ENCODE measurements at places on chromosomes 5 and 9.

- no peak for DNase-seq
Observed at GRCh38 chr5:68440651-68441050, 225.1 kb downstream of the PIK3R1 start.

DNA sequence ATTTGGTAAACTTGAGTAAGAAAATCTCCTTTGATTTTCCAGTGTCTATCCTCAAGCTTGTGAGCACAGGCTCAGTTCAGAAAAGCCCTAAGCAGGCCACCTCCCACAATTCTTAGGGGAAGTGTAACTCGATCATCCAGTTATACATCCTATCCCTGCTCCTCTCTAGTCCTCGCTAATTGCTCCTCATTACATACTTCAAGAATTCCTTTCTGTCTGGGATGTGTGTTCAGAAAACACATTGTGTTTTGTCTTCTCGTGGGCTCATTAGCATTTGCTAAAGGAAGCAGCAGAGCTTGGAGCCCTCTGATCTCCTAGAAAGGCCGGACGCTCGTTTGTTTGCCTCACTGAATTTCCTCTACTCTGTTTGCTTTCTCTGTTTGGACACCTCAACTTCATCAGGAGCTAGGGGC lies 268.2 kb upstream of the RFX3 start:
- DNase-seq: no peak

DNA sequence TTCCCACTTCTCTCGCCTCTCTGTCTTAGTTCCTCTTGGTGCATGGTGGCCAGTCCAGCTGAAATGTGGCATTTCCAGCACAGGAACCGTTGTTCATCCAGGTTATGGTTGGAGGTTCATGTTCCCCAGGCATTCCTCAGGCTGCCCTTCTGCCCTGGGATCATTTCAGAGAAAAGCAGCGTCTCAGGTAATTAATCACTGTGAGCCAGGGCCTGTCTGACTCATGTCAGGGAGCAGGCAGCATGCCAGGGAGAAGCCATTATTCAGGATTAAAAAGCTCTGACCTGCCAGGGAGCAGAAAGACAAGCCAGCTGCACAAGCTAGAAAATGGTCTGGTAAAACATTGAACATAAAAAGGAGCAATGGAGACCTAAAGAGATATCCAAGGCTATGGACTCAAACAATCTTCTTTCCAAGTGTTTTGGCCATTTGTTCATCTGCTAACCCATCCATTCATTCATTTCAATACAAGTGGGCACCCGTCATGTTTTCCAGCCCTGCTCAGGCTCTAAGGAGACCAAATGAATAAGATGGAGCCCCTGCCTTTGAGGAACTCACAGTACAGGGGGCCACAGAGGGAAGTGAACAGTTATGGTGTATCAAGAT lies 241.4 kb downstream of the DRD1 start:
- DNase-seq: peak; percentile 28

- no peak for DNase-seq
Observed at GRCh38 chr5:169706071-169706470, 69.0 kb downstream of the DOCK2 start.

GRCh38 chr5:172791726-172792445 lies 20.9 kb upstream of the DUSP1 start:
- no peak for DNase-seq

GRCh38 chr5:2194949-2195348 lies 312.2 kb upstream of the IRX4 start:
- no peak for DNase-seq

- no peak for DNase-seq
Observed at GRCh38 chr9:71620746-71621145, 147.6 kb downstream of the CEMIP2 start.

- no peak for DNase-seq
Observed at GRCh38 chr5:38465061-38465460, 91.4 kb downstream of the LIFR start.

GRCh38 chr5:123206618-123207017 lies 117.6 kb downstream of the PRDM6 start:
- DNase-seq: no peak

- peak; percentile 8 for DNase-seq
Observed at GRCh38 chr5:141094481-141095262, at the start of gene PCDHB2. Gene PCDHB2 (plus strand): TSS chr5:141094615. CDS start chr5:141094791, 176 bp downstream.

DNA sequence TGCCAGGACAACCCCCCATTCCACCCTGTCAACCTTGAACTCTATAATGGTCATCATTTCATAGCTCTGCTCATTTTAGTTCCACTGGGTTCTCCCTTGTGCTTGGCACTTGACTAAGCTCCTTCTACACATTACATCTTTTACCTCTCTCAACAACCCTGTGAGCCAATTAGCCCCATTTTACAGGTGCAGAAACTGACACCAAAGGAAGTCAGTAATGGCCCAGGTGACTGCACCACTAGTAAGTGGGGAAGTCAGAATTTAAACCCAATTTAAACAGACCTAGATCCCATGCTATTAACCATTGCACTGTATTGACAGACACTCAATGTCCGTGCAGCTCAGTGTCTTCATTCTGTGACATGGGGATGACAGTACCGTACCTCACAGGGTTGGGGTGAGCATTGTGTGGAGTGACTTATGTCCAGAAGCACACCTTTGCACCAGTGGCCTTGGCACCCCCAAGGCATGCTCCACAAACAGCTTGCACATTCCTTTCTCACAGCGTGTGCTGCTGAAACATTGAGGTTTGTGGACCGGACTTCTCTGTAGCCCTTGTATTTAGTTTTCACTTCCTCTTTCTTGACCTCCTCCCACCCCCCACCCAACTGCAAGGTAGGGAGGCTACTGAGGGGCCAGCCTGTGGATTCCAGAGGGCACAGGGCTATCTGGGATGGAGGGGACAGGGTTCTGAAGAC lies 23.1 kb downstream of the IRF1 start:
- no peak for DNase-seq

DNA sequence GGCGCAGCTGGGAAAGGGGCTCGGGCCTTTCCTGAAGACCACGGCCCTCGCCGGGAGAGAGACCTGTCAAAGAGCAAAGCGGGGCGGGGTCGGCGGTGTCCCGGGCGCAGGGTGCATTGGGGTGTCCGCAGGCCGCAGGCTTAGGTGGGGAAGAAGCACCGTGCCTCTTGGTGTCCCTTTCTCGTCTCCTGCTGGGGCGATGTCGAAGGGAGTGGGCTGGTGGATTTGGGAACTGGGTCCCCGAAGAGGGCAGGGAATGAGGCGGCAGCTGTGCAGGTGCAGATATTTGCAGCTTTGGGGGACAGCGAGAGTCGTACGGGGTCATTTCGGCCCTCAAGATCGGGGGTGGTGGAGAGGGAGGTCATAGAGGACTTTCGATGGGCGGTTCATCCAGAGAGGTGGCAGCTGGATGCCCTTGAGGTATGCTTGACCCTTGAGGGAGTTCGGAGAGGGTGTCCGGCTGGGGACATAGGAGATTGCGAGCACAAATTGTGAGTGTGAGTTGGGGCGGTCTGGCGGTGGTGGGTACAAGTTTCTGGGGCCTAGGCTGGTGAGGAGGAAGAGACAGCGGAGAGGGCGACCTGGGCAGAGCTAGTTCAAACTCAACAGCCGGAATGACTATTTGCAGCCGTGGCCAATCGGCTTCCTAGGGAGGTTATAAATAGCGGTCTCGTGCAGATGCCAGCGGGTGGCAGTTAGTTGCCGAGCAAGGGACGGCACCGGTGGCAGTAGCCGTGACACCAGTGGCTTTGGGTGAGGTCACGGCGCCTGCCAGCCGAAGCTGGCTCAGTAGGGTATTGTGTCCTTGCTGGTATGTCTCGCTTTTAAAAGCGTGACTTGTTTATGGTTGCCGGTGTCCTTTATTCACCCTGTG lies 601 bp downstream of the NNT start:
- peak; percentile 16 for DNase-seq

- no peak for DNase-seq
Observed at GRCh38 chr9:87546704-87547103, 49.0 kb downstream of the DAPK1 start.

GRCh38 chr5:158607088-158607487 lies 492.6 kb downstream of the EBF1 start:
- no peak for DNase-seq

GRCh38 chr5:136404616-136405015 lies 39.3 kb upstream of the TRPC7 start:
- DNase-seq: no peak

- no peak for DNase-seq
Observed at GRCh38 chr9:75921391-75922127, 31.1 kb downstream of the PCSK5 start.

- no peak for DNase-seq
Observed at GRCh38 chr9:27496135-27496504, 28.0 kb upstream of the IFNK start.

GRCh38 chr9:38160613-38161215 lies 91.7 kb upstream of the SHB start:
- peak; percentile 24 for DNase-seq

GRCh38 chr5:73132759-73133158 lies 12.4 kb downstream of the TMEM171 start:
- no peak for DNase-seq

DNA sequence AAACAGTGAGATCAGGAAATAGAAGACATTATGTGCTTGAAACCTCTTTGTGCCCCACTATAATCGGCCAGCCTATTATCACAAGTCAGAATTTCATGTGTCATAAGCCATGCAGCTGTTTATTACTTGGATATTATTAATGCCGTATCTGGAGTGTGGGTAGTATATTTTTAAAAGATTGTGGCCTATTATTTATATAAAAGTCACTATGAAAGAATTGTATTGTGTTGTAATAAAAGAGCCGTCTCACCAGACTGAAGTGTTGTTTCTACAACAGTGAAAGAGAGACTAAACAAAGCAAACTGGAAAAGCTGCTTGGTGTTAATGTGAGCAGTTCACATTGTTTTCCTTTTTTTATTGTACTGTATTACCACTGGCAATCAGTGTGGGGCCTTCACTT lies 449.1 kb downstream of the PSAT1 start:
- no peak for DNase-seq

DNA sequence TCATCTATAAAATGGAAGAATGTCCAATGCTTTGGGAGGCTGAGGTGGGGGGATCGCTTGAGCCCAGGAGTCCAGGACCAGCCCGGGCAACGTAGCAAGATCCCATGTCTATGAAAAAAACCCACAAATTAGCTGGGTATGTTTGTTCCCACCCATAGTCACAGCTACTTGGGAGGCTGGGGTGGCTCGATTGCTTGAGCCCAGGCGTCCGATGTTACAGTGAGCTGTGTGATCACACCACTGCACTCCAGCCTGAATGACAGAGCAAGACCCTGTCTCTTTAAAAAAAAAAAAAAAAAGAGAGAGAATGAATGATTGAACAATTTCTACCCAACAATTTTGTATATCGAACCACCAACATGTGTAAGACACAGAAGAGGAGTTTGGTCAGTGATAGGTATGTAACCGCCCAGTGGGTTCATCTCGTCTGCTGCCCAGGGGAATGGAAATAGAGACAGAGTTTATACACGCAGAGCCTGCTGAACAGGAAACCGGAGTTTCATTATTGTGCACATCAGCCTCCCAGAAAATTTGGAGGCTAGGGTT lies 26.2 kb upstream of the ERGIC1 start:
- DNase-seq: no peak

- peak; percentile 32 for DNase-seq
Observed at GRCh38 chr9:134378901-134379338, 52.7 kb downstream of the RXRA start.

GRCh38 chr5:82358457-82358856 lies 80.3 kb upstream of the RPS23 start:
- DNase-seq: peak; percentile 77

DNA sequence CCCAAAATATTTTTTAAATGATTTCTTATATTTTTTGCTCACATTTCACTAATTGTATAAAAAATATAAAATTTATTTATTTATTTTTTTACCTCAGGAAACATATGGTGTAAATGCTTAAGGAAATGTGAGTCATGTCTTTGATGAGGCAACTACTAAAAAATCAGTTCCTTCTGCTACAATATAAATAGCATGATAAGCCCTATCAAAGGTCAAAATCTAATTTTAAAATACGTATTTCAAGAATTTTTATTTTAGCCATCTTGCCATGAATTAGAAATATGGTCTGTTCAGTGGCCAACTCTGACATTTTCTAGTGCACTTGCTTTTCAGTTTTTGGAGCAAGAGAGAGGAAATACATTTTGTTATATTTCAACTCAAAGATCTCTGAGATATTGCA lies 50.5 kb downstream of the PDE4D start:
- DNase-seq: no peak

GRCh38 chr9:4572184-4572826 lies 82.0 kb downstream of the SLC1A1 start:
- no peak for DNase-seq

All from GM04504 (cell line).